ENCODE measurements at places on chromosomes 2 and 18.

- DNase-seq, result no peak
Observed at GRCh38 chr2:67510745-67511144, 113.6 kb downstream of the ETAA1 start.

- DNase-seq, result no peak
Observed at GRCh38 chr2:212712466-212712865, 173.9 kb upstream of the ERBB4 start.

DNA sequence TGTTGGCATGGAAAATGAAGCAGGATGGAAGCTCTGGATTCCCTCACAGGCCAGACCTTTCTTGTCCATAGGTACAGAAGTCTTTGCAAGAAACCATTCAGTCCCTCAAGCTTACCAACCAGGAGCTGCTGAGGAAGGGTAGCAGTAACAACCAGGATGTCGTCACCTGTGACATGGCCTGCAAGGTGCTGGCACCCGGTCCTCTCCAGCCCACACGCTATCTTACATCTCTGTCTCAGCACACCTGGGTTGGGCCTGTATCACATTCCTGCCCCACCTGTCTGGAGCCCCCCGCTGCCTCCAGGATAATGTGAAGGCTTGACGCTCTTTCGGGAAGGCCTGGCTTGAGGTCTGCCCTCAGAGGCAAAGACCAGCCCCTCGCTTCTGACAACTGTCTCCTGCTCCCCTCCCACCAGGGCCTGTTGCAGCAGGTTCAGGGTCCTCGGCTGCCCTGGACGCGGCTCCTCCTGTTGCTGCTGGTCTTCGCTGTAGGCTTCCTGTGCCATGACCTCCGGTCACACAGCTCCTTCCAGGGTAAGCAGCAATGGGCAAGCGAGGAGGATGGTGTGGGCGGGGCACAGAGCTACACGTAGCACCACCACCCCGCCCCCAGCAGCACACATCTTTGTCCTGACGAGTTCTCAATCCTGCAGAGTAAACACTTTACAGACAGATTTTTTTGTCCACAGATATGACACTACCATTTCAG, 6.0 kb downstream of the TMEM214 start:
- DNase-seq, result no peak

- DNase-seq, result no peak
Observed at GRCh38 chr2:14336759-14337382, 295.6 kb upstream of the LRATD1 start.

- no peak for DNase-seq
Observed at GRCh38 chr2:229129738-229130371, 141.2 kb downstream of the PID1 start.

- DNase-seq, result peak; percentile 49
Observed at GRCh38 chr2:97995026-97995733, 568 bp downstream of the TMEM131 start.

- no peak for DNase-seq
Observed at GRCh38 chr2:145860083-145860482, 1340.2 kb upstream of the ZEB2 start.

GRCh38 chr2:218263817-218264641, 3.2 kb downstream of the GPBAR1 start:
- DNase-seq, result no peak

DNA sequence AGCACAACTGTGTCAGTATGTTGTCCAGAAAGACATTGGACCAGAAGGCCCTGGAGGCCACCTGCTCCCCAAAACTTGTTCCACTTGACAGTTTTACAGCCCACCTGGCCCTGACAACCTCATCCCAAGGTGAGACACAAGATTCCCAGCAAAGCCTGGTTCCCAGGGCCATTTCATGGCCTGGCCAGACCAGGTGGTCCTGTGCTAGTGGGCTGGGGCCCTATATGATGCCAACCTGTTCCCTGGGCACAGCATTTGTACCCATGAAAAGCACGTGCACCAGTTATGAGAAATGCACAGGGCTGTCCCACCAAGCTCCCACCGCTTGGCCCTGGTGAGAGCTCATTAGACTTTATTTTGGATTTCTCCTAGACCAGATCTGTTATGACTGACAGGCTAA, 6.0 kb upstream of the SP140L start:
- DNase-seq, result no peak

GRCh38 chr2:187302116-187302515, 145.9 kb downstream of the CALCRL start:
- DNase-seq, result no peak

DNA sequence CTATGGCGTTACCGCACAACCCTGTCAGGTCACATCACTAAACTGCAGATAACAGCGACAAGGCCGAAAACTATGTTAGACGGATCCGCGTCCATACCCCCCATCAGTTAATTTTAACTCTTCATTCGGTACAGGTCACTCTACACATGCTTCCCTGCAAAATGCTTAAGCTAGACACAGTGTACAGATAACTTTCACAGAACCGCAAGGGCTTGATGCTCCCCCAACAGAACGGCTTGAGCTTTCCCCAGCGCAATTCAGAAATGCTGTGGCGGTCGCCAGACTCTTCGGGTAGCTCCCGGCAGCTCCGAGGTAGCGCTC, 283 bp upstream of the RBBP8 start:
- no peak for DNase-seq

GRCh38 chr2:139155991-139156390, 375.8 kb upstream of the NXPH2 start:
- no peak for DNase-seq

DNA sequence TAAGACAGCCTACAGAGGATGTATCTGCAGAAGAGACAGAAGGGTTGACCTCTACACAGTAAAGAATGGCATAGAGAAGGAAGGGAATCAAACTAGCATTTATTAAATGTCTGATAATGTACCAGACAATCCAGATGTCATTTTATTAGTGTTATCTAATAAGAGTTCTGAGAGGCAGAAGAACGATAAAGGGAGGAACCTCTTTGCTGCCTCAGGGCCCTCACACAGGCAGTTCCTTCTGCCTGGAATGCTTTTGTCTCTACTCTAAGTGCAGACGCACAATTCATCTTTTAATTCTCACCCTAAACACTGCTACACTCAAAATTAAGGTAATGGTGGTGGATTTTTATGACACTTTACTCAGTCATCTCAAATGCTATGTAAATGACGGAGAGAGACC, 64.5 kb downstream of the LRPPRC start:
- DNase-seq, result no peak

DNA sequence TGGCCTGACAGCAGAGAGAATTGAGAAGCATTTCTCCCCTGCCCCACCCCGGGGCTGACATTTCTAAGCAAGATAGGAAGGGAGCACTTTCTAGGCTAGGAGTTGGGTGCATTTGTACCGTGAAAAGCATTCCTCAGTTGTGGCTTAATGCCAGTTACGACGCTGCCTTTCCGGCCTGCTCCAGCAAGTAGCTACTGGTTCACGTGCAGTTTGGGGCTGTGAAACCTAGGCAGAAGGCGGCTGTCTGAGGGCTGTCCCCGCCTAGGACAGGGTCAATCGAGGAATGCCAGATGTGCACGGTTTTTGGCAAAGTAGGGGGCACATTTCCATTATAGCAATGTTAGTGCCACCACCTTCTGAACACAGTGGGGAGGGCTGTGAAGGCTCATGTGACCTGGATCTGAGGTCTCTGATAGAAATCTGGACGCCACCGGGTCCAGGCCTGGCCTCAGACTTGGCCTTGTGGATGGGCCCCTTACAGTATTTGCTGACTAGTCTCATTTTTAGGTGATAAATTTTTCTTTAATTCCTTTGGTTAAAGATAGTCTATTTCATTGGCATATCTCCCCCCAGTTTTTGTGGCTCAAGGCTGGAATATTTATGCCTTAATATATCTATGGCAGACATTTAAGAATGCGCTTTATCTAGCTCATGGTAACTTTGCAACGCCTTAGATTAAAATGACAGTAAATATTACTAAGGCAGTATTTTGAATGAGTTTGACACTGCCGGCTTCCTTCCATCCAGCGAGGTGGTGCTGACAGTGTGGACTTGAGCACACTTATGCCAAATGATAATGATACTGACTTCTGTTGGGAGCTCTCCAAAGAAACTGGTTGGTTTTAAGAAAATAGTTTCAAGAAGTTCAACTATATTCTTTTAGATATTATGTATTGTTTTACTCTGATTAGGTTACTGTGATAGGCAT, 78.7 kb downstream of the LPIN1 start:
- DNase-seq, result no peak

- DNase-seq, result no peak
Observed at GRCh38 chr2:190628591-190629319, 20.1 kb upstream of the NAB1 start.

DNA sequence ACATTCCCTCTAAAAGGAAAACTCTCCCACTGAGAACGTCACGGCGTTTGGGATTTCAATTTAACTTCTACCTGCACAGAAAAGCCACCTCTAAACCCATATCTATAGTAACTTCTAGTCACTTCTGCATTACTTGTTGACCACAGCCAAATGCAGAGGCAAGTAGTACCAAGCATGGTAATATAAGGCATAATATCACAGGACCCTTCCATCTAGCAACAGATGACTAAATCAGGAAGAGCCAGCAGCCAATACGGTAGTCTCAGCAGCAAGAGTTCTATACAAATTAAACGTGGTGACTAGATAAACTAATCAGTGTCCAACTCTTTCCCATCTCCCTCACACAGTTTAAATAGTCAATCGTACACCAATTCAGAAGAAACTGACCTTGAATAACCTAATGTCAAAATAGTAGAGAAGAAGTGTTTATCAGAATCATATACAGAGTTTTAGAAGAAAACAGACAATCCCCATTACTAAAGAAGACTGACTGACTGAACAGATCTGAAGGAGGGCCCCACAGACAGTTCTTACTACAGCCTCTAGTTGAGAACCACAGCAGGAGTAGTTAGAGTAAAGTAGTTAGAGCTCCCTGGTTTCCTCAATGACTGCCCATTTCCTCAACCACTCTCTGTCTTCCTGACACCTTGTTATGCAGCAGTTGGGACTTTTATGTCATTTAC, 30.0 kb downstream of the MEMO1 start:
- DNase-seq, result peak; percentile 19

GRCh38 chr2:179479947-179480346, 215.3 kb upstream of the SESTD1 start:
- DNase-seq, result no peak

DNA sequence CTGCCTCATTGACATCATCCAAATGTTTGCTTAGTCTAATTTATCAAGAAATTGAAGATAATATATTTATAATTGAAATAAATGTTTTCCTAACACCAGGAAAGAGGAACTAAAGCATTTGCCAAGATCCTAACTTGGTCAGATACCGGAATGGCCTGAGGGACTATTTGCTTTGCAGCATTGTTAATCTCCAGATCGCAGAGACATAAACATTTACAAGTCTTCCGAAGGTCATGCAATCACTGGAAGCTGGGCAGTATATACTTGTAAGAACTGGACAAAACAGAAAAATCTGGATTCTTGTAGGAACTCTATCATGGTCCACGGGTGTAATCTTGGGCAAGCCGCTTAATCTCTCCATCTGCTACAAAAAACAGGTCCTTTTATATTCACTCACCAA, 42.2 kb downstream of the CYBRD1 start:
- no peak for DNase-seq

GRCh38 chr2:80128080-80128479, 176.5 kb downstream of the LRRTM1 start:
- DNase-seq, result no peak

DNA sequence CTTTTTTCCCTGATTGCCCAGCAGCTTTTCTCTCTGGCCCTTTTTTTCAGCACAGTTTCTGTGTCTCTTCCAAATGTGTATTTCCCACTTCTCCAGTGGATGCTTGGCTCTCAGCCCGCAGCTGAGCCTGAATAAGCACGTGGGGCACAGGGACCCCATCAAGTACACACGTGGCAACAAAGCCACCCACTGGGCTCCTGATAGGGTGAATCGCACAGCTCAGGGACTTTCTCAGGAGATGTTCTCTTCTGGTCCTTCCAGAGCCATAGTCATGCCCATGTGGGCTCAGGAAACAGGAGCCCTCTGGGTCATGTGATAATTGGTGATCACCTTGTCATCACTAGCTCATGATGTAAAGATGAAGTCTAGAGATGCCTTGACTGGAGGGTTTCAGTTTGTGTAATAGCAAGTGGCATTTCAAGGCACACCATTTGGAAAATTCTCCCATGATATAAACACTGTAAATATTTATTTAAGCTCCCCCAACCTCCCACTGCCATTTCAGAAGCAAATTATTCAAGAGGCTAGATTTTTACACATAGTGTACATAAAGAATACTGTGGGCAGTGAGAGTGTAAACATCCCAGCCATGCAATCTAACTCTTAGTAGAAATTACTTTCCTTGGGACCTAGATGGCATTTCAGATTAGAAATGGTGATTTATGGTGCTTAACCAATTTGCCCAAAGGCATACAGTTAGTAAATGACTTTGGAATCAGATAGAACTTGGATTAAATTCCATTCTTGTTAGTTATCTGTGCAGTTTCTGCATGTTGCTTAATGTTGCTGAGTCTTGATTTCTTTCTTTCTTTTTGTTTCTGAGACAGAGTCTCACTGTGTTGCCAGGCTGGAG, 597.5 kb downstream of the SLC4A3 start:
- DNase-seq, result no peak

DNA sequence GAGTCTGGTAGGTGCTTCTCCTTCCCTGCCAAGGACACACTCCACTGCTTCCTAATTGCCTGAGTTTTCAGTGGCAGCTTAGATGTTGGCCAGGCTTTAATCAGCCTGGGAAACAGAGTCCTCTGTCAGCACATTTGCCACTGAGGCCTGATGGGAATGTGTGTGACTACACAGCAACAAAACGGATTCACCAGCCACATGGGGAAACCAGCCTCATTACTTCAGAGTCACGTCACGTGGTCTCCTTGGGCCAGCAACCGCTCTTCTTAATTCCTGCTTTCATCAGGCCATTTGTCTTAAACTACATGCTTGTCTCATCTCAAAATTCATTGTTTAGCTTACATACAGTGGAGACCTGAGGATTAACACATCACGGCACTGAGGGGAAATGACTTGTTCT, 93.9 kb upstream of the LTBP1 start:
- no peak for DNase-seq

DNA sequence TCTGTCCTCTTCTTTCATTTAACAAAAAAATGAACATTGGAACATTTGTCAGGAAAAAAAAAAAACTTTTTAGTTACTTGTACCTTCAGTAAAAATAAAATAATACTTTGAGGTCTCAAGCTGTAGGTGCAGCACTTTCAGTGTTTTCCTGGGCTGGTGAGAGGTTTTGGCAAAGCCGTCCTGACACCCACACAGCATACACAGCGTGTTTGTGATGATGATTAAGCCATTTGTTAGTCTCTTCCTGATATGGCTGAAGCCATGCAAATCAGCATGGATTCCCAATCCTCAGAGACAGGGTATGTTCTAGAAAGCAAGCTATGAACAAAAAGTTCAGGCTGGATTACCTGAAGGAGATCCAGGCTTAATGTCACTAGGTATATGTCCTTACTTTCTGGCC, 236.8 kb downstream of the ZNF516 start:
- no peak for DNase-seq

DNA sequence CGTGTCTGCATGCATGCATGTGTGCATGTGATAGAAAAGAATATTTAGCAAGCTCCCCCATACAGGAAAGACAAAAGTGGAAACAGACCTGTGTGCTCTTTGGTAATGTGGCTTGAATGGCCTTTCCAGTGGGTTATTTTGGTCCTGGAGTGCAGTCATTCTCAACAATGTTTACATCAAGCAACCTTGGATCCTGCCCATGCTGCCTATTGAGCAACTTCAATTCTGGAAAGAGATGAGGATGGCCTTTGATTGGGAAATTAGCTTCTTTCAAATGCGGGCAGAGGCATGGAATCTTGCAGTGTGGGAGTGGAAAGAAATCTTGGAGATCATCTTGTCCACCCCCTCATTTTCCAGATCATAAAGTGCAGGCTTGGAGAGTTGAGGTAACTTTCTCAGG, 87.2 kb upstream of the SMAD2 start:
- DNase-seq, result no peak

GRCh38 chr2:160657196-160657595, 163.6 kb upstream of the RBMS1 start:
- DNase-seq, result no peak

Data from CD4-positive, alpha-beta T cell treated with Interferon gamma for 1 hour (primary cell).